ENCODE measurements at places on chromosomes 12 and 14.

DNA sequence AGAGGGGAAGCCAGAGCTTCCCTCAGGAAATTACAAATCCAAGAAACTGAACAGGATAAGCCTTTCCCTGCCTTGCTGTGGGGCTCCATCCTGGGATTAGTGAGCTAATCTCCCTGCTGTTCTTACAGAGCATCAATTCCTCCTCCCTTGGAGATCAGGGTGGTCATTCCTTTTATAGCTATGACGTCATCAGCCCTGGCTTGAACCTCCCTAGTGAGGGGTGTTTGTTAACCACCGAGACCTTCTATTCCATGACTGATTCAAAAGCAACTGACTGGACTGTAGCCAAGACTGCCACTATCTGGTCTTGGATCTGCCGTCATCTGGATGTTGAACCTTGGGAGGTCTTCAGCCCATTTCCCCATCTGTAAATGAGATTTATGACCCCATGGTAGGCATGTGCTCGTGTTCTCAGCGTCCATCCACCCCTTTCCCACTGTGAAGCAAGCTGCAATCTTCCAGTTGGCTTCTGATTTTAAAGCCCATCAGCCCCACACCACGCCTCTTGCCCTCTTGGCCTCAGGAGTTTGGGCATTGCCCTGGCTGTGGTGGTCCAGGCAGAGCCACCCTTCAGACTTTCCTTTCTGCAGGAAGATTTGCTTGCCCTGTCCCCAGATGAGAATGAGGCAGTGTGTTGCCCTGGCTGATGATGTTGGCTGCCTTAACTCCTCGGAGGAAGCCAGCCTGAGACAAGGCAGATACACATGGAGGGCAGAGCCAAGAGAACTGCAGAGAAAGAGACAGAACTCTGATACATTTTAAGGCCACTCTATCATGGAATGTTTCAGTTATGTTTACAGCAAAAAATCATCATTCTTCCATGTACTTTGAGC is 59.6 kb upstream of the ACTN1 start:
- no peak for DNase-seq

- DNase-seq = peak; percentile 17
Observed at GRCh38 chr12:80188576-80188975, 89.2 kb downstream of the OTOGL start.

- DNase-seq = peak; percentile 60
Observed at GRCh38 chr12:31590642-31591379, at the start of gene DENND5B. Gene DENND5B, minus strand, starts transcription at chr12:31591136. Its CDS starts 304 bp downstream, at chr12:31590832.

DNA sequence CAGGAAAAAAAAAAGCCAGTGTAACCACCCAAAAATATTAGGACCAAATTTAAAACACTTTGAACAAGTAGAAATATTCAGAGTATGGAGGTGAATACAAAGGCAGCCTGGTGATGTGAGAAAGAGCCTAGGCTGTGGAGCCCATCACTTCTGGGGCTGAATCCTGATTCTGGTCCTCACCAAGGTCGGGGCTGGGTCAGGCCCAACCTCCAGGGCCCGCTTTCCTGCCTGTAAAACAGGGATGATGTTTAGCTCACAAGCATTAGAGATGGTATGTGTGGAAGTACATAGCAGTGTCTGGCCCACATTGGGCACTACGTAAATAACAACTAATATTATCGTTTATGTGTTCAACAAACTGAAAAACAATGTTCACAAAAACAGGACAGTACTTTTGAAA is 7.8 kb upstream of the CAMKK2 start:
- no peak for DNase-seq

DNA sequence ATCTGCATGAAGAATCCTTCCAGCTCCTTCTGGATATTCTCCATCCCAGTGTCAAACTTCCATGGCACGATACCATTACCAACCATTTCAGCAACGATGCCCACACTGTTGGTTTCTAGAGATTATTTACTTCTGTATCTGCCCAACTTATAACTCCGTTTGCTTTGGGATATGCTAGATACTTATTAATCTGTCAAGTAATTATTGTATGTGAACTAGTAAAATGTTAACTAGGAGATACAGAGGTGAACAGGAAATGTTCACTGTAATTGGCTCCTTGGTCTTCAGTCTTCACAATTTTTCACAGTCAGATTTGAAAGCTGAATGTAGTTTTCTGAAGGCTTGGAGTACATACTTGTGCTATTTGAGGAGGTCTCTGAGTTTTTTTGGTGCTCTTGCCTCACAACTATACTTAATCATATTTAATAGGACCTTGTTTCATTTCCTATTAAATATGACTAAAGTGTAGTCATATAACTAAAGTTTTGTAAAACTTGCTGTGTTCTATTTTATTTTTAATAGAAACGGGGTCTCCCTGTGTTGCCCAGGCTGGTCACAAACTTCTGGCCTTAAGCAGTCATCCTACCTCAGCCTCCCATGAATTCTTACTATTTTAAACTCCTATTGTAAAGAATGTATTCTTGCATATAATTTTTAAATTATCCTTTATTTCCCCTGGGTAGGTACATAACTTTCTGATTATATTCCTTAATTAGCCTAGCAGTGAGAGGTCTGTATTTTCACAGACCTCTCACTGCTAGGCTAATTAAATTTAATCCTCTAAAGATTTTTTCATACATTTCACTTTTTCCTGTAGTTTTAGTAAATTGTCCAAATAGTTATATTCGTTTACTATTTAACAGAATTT is 79.7 kb downstream of the FGD4 start:
- DNase-seq = no peak

GRCh38 chr12:3091038-3091319 is 13.8 kb downstream of the TSPAN9 start:
- DNase-seq = no peak

- DNase-seq = no peak
Observed at GRCh38 chr12:41264281-41264680, 76.2 kb downstream of the PDZRN4 start.

DNA sequence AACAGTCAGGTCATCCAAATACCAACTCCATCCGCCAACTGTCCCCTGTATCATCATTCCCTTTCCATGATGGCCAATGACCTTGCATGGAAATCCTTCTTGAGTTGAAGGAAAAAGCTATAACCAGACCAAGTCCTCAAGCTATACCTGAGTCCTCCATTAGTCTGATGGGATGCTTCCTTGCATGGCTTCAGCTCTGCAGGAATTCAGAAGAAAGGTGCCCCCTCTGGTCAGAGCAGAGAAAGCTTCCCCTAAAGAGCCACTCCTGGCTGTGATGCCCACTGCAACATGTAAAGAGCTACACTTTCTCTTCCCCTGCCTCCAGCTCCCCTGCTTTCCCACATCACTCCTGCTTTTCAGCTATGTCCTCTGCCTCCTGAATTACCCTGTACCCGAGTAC is 43.1 kb upstream of the FKBP4 start:
- no peak for DNase-seq

- no peak for DNase-seq
Observed at GRCh38 chr14:94405486-94405885, 17.1 kb upstream of the SERPINA1 start.

DNA sequence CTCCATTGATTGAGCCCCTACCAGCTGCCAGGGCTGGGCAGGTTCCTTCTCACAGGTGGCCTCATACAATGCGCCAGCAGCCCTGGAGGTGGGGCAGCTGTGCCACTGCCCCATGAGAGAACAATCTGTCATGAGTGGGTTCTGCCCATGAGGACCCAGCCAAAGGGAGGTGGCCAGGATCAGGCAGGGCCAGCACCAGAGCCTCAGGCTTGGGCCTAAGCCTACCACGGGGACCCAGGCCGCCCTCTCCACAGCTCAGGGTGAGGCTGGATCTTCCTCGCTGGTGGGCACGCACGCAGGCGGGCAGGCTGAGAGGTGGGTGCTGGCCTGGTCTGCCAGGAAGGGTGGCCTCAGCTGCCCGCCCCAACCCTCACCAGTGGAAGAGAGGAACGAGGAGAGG is 110.7 kb downstream of the KIF26A start:
- DNase-seq = no peak

DNA sequence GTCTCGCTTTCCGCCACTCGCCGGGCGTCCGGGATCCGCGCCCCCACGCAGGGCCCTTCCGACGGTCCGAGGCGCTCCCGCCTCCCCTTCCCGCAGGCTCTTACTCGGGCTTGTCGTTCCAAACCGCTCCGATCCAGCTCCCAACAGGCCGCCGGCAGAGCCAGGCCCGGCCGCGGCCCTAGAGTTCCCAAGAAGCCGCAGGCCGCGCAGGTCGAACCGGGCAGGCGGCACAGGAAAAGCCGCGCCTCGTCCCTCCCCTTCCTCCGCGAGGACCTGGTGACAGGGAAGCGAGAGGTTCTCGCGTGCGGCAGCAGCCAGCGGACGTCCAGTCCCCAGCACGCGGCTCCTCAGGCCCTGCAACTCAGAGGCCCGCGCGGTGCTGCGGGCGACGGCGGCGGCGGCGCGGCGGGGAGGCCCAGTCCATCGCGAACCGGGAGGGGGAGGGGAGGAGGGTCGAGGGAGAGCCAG is 272 bp downstream of the HECTD1 start:
- no peak for DNase-seq

GRCh38 chr12:40106655-40107054 is 774 bp upstream of the SLC2A13 start:
- DNase-seq = no peak

GRCh38 chr12:79532907-79533288 is 157.9 kb downstream of the PAWR start:
- DNase-seq = peak; percentile 65

- DNase-seq = peak; percentile 39
Observed at GRCh38 chr12:93578221-93578620, 5.7 kb downstream of the SOCS2 start.

GRCh38 chr12:40002178-40003169 is 103.4 kb downstream of the SLC2A13 start:
- no peak for DNase-seq

- DNase-seq = no peak
Observed at GRCh38 chr12:108973629-108974152, 47.2 kb downstream of the SVOP start.

DNA sequence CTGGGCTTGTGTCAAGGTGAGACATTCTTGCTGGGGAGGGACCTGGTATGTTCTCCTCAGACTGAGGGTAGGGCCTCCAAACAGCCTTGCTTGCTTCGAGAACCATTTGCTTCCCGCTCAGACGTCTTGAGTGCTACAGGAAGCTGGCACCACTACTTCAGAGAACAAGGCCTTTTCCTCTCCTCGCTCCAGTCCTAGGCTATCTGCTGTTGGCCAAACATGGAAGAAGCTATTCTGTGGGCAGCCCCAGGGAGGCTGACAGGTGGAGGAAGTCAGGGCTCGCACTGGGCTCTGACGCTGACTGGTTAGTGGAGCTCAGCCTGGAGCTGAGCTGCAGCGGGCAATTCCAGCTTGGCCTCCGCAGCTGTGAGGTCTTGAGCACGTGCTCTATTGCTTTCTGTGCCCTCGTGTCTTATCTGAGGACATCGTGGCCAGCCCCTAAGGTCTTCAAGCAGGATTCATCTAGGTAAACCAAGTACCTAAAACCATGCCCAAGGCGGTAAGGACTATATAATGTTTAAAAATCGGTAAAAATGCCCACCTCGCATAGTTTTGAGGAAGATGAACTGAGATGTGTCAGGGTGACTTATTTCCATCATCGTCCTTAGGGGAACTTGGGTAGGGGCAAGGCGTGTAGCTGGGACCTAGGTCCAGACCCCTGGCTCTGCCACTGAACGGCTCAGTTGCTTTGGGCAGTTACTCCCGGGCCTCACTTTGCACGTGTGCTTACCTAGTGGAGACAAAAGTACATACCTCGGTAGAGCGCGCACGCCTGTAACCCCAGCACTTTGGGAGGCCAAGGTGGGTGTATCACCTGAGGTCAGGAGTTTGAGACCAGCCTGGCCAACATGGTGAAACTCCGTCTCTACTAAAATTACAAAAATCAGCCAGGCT is 4.3 kb downstream of the GAPDH start:
- DNase-seq = peak; percentile 72
